ENCODE measurements at places on chromosomes 12 and 14.
A peak's percentile ranks its signal among the peaks of the same experiment; 100 is the strongest.

DNA sequence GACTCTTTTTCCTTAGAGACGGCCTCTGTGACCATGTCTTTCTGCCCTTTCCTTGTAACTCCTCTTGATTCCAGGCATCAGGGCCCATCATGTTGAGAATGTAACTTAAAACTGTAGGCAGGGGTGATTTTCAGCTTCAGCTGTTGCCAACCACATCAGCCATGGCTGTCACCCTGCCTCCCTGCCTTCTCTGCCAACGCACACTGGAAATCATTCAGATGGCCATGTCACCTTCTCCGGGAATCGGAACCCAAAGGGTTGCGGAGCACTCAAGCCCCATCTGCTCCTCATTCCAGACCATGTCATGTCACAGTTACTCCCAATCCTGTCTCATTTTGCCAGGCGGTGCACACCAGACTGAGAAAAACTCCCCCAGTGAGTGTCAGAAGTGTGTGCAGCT, 72.1 kb downstream of the EMP1 start:
- no peak for DNase-seq

DNA sequence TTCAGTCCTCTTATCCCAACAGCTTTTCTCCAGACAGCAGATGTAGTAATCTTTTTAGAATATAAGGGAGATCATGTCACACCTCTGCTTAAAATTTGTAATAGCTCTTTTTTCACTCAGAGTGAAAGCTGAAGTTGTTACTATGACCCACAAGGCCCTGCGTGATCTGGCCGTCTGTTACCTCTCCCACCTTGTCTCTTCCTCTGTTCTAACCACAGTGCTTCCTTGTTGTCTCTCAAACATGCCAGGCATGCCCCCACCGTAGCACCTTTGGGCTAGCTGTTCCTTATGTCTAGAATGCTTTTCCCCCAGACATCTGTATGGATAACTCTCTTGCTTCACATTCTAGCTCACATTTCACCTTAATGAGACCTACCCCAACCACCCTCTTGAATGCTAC, 6.5 kb downstream of the NECAP1 start:
- no peak for DNase-seq

DNA sequence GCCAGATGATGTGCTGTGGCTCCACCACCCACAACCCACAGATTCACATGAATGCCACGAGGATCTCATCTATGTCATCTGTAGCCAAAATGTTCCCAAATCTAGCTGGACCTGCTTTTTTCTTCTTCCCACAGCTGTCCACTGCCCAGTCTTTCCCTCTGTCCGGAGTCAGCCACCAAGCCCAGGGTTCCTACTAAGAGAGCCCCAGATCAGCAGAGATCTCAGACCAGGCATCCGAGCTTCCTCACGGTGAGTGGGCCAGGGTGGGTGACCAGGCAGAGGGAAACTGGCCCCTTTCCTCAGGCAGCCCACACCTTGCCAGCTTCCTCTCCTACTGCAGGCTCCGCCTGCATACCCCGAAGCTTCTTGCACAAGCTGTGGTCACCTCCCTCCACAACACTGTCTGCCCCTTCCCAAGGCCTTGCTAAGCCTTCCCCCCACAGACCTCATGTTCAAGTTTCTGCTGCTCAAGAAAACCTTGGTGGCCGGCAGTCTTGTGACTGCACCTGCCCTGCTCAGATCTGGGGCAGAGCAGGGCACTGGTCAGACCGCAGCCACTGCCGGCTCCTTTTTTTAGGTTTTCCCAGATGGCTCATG, 81.4 kb downstream of the ACTN1 start:
- DNase-seq, result no peak

DNA sequence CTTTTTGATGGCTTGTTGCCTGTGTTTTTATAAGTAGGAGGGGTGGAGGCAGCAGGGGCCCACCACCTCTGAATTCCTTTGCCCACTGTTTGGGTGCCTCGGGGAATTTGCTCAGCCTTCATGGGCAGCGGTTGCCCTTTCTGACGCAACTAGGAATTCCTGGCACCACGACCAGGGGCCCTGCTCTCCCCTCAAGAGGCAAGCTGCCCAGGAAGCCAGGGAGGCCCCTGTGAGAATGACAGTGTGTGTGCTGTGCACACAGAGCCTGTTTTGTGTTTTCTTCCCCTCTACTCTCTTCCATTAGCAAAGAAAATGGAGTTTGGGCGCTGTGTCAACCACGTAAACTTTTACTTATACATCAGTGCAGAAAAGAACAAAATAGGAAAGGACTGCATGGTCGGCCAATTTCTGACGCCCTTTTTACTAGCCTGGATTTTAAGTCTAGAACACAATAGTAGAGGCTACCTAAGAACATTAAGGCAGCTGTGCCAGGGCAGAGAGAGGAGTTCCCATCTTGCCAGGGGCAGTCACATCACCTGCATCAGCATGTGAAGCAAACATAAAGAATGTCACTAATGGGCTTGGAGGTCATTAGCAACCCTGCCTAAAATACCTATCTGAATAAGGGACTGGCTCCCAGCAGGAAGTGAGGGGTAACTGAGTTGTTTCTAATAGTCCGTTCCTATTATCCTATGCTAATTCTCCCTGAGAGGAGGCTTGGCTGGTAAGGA, 17.9 kb upstream of the PTGR2 start:
- DNase-seq, result peak; percentile 73
